Fibroblast of skin of right quadriceps (primary cell): ENCODE measurements at places on chromosomes 16 and 17.

DNA sequence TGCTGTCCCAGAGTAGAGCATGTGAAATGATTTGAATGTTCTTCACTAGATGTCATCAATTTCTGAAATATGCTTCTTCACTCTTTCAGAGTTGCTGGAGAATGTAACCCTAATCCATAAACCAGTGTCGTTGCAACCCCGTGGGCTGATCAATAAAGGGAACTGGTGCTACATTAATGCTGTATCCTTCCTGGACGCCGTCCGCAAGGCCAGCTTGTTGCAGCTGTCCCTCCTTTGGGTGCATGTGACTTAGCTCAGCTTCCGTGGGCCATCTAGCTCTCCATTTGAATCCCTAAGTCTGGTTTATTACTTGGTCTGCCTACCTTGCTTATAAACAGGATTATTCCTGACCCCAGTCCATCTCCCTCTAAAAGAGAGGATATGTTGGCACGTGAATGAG is 58.8 kb downstream of the USP10 start:
- DNase-seq, result no peak

GRCh38 chr17:57195785-57196460 is 60.4 kb upstream of the MSI2 start:
- DNase-seq, result no peak

- DNase-seq, result peak; percentile 64
These were observed 5.0 kb upstream of the MYL4 start for GRCh38 chr17:47203984-47204721.

DNA sequence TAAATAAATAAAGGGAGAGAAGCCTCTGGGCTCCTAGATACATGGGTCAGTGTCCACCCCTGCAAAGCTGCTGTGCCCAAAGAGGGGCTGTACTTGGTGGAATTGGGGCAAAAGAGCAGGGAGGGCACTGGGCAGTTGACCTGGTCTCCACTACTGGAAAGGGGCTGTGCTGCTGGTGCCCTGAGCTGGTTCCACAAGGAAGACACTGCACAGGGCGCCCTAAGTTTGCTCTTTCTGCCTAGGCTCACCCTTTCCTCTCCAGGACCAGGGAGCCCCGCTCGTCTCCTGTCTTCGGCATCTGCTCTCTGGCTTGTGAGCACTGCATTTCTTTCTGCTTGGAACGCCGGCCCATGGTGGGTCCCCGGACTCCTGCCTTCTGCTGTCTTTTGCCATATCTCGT is 161.9 kb downstream of the SEC14L1 start:
- no peak for DNase-seq

GRCh38 chr16:20901436-20902112 is 1.0 kb downstream of the LYRM1 start:
- DNase-seq, result peak; percentile 47

DNA sequence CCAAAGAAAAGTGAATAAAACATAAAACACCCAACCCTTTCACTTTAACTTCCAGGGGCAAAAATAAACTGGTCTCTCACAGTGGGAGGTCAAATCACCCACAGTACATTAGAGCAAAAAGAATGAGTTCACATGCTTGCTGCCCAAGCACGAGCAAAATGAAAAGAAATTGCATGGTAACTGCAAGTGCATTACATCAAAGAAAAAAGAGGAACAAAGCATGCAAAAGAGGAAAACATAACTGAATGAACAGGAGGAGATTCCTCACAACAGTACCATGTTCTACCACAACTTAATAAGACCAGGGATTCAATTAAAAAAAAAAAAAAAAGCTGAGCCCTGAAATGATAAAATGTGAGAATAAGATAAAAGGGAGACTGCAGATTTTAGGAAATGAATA is 12.3 kb downstream of the DNAH2 start:
- no peak for DNase-seq

- no peak for DNase-seq
These were observed 12.4 kb upstream of the SLC6A2 start for GRCh38 chr16:55643161-55643970.

GRCh38 chr17:35801583-35802224 is 6.3 kb upstream of the MMP28 start:
- peak; percentile 50 for DNase-seq

DNA sequence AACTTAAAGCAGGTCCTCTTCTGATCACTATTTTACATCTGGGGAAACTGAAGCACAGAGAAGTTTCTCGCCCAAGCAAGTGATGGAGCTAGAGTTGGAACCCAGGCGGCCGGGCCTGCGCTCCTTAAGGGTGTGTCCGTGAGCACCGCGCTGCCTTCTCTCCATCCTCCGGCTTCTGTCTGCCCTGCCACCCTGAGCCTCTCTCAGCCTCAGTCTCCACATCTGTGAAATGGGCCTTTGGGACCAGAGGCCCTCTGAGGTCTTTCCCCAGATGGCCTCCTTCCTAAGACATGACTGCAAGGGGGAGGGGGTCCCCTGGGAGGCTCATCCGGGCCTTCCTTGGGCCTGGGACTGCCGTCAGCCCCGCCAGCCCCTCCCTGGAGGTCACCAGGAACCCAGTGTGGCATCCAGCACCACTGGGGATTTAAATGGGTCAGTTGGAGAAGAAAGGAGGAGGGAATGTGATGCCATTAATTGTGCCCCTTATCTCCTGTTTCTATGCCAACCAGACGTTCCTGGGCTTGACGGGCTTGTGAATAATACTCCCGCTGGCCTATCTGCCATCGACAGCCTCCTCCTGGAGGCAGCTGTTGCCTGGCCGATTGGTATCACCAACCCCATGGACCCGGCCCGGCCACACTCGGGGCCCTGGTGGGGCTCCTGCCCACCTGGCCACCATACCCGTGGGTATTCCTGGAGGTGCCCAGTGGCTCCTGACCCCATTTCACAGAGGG is 5.1 kb downstream of the ZFPM1 start:
- DNase-seq, result no peak

DNA sequence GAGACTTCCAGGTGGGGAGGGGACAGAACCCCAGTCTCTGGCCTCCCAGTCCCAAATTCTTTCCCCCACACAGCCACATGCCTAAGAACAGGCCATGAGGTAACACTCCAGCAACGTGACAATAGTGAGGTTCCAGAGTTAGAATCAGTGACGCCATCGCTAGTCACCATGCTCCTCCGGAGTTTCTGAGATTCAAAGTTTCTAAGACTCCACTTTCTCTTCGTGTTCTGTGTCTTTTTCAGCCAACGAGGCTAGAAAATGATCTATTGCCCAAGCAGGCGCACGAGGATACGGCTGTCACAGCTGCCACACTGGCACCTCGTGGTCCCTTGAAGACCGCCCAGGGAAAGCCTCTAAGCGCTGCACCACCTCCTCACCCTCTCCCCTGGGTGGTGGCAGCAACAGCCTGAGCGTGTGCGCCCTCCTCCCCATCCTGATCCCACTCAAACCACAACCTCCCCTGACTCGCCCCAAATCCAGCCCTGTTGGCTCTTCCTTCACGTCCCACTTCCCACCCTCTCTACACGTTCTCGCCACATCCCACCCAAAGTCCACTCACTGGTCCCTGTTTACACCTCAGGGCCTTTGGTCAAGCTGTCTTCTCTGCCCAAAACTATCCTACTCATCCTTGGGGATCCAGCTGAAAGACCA is 1.0 kb downstream of the MCRIP1 start:
- peak; percentile 36 for DNase-seq

- no peak for DNase-seq
These were observed 176.4 kb downstream of the SHISA9 start for GRCh38 chr16:13077816-13078215.
